RCC 7860 (cell line): ENCODE measurements at places on chromosomes 16 and 17.
A peak's percentile ranks its signal among the peaks of the same experiment; 100 is the strongest.

- DNase-seq = no peak
Observed at GRCh38 chr16:61014869-61015268, 1021.4 kb downstream of the CDH8 start.

DNA sequence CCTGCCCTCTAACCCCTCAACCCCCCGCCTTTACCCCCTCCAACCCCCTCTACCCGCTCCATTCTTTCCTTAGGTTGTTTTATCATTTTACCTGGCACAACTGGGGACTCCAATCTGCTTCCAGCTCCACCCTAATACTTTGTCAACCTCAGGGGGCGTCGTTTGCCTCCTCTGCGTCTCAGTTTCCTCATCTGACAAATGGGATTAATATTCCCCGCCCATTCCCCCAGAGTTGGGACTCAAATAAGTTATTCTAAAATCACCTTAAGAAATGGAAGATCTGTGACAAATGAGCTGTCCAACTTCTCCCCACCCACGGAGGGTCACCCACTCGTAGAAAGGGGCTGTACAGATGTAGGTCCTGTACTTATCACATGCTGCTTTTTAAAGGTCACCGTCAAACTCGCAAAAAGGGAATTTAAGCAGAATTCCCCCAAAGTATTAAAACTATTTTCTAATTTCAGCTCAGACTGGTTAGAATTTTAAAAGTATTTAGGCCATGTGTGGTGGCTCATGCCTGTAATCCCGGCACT lies 40.6 kb upstream of the CPNE2 start:
- DNase-seq = no peak

DNA sequence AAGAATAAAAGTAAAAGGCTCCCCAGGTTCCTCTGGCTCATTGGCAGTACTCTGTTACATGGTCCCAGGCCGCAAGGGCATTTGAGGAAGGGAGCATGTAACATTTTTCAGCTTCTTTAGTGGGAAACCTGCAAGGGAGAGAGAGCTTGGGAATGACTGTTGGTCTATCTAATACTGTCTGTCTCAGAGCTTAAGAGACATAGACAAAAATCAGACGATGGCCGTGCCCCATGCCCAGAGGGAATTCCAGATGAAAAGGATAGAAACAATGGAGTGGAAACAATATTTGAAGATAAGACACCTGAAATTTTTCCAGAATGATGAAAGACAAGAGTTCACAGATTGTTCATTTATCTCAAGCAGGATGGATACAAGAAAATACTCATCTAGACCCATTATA lies 48.1 kb upstream of the ADORA2B start:
- DNase-seq = no peak

GRCh38 chr17:57097832-57098421 lies 12.9 kb downstream of the AKAP1 start:
- no peak for DNase-seq

GRCh38 chr17:77228241-77228752 lies 87.5 kb downstream of the SEC14L1 start:
- no peak for DNase-seq

DNA sequence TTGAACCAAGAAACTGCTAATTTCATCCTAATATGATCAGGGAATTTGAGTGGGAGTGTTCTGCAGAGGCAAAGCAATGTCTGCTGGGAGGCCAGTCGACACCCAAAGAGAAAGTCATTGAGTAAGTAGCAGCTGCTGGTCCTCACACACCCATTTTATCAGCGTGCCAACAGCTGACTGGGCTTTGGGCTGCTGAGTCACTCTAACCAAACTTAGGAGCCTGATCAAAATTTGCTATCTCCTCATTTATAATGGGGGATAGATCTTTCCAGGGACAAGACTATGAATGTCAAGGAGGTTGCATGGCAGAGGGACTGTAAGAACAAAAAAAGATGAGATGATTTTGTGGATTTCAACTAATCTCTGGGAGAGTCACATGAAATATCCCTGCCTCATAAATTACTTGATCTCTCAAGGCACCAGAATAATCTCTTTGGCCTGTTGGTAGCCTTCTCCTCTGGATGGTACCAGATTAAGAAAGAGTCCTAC lies 32.9 kb downstream of the CPSF4L start:
- DNase-seq = peak; percentile 39

DNA sequence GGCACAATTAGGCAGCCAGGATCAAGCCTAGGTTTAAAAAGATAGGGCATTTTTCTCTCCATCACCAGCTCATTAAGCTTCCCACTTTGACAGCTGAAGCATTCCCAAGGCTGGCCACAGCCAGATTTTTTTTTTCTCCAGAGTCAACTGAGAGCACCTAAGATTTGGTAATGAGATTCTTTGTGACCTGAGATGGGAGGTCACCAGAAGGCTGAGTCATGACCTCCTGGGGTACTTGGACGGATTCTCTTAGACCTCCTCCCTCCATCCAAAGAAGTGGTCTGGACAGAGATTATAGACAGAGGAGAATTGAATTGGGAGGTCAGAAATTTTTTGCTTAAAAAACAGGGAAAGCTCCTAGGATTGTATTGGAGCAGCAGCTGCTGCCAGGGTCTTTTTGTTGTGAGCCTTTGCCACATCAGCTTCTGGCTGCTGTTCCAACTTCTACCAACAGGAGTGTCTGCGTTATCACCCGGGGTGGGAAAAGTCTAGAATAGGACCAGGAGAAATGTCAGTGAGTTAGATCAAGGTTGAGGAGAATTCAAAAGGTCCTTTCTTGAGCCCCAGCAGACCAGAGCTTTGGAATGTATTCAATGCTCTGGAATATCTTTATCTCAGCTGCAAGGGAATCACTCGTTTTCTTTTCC lies 221.2 kb upstream of the N4BP1 start:
- no peak for DNase-seq

GRCh38 chr16:19167710-19168370 lies at the start of gene SYT17:
Gene SYT17 (plus strand): TSS chr16:19168240. CDS start chr16:19168647, 407 bp downstream.
- no peak for DNase-seq

GRCh38 chr17:71580220-71580619 lies 540.6 kb upstream of the SOX9 start:
- no peak for DNase-seq

- DNase-seq = peak; percentile 7
Observed at GRCh38 chr16:46972429-46973206, 856 bp downstream of the DNAJA2 start.

DNA sequence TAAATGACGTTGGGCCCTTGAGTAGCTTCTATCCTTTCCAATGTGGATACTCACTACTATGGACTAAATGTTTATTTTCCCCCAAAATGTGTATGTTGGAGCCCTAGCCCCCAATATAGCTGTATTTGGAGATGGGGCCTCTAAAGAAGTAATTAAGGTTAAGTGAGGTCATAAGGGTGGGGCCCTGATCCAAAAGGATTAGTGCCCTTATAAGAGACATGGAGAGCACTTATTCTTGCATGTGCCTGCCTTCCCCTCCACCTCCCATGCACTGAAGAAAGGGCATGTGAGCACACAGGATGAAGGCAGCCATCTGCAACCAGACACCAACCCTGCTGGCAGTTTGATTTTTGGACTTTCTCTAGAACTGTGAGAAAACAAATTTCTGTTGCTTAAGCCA lies 115.7 kb upstream of the MED13 start:
- no peak for DNase-seq

- no peak for DNase-seq
Observed at GRCh38 chr16:2388139-2388874, 40.9 kb upstream of the CCNF start.

DNA sequence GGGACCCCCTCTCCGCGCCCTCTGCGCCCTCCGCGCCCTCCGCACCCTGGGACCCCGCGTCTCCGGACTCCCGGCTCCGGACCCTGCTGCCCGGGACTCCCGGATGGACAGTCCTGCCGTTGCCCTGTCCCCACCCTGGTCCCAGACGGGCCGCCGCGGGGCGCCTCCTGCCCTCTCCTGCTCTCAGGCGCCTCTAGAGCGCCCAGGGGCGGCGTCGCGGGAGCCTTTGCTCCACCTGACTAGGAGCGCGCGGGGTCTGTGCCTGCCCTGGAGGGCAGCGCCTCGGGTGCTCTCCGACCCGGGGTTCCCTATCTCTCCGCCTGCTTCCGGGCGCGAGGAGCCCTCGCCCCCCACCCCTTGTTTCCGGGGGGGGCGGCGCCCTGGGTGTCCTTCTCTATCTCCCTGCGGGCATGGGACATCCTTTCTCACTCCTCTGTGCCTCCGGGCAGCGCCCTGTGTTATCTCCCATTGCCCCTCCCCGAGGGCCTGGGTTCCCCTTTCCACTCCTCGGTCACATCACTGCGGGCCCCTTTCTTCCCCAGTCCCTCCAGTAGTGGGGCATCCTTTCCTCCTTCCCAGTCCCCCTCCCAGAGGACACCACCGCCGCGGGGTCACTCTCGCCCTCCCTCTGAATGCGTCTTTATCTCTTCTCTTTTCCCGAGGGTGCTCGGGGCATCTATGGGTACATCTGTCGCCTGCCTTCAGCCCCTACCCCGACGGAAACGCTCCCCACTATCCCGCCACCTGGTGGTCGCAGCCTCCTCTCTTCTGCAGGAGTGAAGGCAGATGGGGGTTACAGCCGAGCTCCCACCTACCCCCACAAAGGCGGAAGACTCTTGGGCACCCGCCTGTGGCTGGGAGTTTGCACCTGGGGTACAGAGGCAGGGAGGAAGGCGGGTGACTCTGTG lies 875 bp downstream of the PRKCB start:
- no peak for DNase-seq

- no peak for DNase-seq
Observed at GRCh38 chr17:27299384-27300049, 5.6 kb downstream of the WSB1 start.

DNA sequence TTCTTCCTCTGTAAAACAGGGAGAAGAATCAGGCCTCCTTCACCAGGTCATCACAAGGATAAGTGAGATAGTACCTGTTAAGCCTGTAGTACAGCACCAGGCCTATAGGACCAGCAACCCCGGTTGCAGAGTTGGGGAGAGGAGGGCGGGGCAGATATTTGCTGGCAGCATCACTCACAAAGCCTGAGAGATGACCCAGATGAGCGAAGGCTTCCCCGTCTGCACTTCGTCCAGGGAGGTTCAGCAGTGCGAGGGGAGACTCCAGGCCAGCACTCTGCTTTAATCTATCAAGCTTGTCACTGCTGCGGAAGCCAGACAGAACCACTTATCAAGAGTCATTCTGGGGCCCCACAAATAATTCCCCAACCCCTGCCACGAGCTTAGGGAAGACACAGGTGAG lies 15.8 kb upstream of the RBBP6 start:
- no peak for DNase-seq

GRCh38 chr17:73589363-73589980 lies 54.8 kb downstream of the SDK2 start:
- DNase-seq = no peak

- no peak for DNase-seq
Observed at GRCh38 chr17:14107889-14108288, 38.6 kb downstream of the COX10 start.

GRCh38 chr17:63475491-63476412 lies 1.1 kb upstream of the ACE start:
- DNase-seq = no peak

GRCh38 chr17:39800540-39800939 lies 62.8 kb downstream of the GRB7 start:
- no peak for DNase-seq
